ENCODE measurements at places on chromosomes 3 and 15.

- peaks cover 35% of the 10 kb centered on the region for H3K27me3 ChIP-seq
- H3K4me3 ChIP-seq, result no peak overlapping the region
- no peak overlapping the region for H3K27ac ChIP-seq
- DNase-seq, result peak; percentile 29
- H3K36me3 ChIP-seq, result no peaks in the 10 kb centered on the region
These were observed 119.0 kb upstream of the MEF2A start for GRCh38 chr15:99446565-99447496.

DNA sequence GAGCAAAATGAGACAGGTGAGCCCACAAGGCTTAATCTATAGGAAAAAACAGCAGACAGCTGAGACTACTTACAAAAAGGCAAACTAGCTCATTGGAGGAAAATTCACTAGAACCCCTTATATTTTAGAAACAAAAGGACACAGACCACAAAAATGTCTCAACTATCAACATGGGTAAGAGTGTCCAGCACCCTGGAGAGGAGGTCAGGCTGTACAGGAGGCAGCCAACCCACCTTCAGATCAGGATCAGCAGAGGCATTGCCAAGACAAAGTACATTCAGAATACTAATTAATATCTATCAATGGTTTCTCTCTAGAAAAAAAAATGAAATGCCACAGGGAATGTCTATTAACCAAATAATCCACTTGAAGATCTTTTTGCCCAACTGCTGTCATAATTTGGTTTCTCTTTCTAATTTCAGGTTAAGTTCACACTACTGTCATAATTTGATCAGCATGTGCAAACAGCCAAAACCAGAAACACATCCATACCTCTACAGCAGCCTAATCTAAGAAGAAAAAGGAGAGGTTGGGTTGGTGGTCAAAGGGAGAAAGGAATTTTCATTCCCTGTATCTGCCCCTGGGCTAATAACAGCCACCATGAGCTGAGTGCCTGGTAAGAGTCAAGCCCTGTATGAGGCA, 26.0 kb upstream of the THBS1 start:
- H3K4me3 ChIP-seq, result no peak overlapping the region
- H3K27ac ChIP-seq, result no peak overlapping the region
- H3K27me3 ChIP-seq, result peaks cover 27% of the 10 kb centered on the region

DNA sequence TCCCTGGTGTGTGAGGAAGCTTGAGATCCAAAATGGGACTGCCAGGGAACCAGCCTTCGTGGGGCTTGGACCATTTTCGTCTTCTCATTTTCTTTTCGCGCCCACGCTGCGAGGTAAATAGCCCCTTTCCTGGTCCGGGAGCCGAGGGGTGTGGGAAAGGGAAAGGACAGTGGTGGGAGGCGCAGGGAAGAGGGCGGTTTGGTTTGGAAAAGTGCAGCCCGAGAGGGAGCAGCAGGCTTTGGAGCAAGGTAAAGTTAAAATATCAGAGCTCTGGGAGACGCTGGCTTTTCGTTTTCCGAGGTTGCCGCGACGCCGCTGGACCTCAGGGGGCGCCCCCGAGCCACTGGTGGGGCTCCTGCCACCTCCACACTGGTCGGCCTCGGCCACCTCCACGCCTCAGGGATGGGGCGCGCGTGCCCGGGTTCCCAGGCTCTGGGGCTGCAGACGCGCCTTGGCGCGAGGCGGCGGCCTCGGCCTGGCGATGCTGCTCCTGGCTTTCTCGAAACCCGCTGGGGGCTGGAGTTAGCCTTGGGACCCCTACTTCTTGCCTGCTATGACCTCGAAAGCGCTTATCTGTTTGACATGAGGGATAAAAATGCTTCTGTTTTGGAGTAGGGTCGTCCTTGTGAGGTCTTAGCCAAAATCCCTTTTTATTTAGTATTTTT, 3.2 kb downstream of the PTPRG start:
- H3K27me3 ChIP-seq, result peaks cover 59% of the 10 kb centered on the region
- H3K4me3 ChIP-seq, result no peak overlapping the region
- no peak for DNase-seq

- no peaks in the 10 kb centered on the region for H3K36me3 ChIP-seq
- DNase-seq, result no peak
- no peak overlapping the region for H3K4me3 ChIP-seq
- no peaks in the 10 kb centered on the region for H3K27me3 ChIP-seq
- no peak overlapping the region for H3K27ac ChIP-seq
These were observed 405.9 kb downstream of the ROBO1 start for GRCh38 chr3:79361748-79362378.

DNA sequence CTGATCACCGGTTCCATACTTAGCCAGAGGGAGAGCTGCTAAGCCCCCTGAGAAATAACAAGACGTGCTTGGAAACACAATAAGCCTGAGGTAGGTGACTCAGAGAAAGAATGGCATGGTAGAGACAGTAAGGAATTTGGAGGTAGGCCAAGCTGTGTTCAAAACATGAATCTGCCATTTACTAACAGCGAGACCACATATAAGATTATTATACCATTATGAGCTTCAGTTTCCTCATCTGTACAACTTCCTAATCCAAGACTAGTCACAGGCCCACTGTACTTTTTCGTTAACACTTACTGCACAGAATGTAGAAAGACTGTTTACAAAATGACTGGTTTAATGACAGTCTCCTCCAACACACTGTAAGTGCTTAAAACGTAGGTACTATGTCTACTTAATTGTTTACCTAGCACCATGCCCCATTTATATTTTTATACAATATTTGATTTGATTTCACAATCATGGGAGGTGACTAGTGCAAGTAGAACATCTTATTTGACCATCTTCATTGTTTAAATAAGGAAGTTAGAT, 25.7 kb downstream of the ATOSA start:
- H3K27ac ChIP-seq, result peak overlapping the region; percentile 6
- H3K36me3 ChIP-seq, result peaks cover 31% of the 10 kb centered on the region
- no peaks in the 10 kb centered on the region for H3K27me3 ChIP-seq
- peaks cover 12% of the 10 kb centered on the region for H3K4me1 ChIP-seq
- no peak for DNase-seq

Measured in activated CD8-positive, alpha-beta memory T cell treated with anti-CD3 and anti-CD28 coated beads, Interleukin-2, amount 10 ng/mL, durations not matched to agents 7 days and 5 days (primary cell).